Subcutaneous preadipocyte (primary cell): ENCODE measurements at places on chromosomes 4 and X. TPM values are rescaled to one million over a fixed set of nuclear protein-coding genes. Genes with fewer than 3 reads are reported as not detected.

The FAM9A gene
- total RNA-seq: not detected in 2 replicates

The GPRASP1 gene
- 1.4 and 1.8 TPM in 2 replicates for total RNA-seq

The SSX2B gene
- total RNA-seq: not detected in 2 replicates

The ERAS gene
- 0.37 TPM in 1 of 2 replicates, not detected in the other for total RNA-seq

The AREG gene
- total RNA-seq: 0.37 and 4.7 TPM in 2 replicates

The GAGE2A gene
- total RNA-seq: not detected in 2 replicates

The VCX3A gene
- total RNA-seq: not detected in 2 replicates

The SLC25A5 gene
- 219 and 237 TPM in 2 replicates for total RNA-seq
